Stimulated activated CD4-positive, alpha-beta T cell treated with anti-CD3 and anti-CD28 coated beads, Interleukin-1b, Interleukin-23, amount 100 ng/mL, for 1 hour (primary cell): ENCODE measurements at places on chromosomes 12 and 14.

DNA sequence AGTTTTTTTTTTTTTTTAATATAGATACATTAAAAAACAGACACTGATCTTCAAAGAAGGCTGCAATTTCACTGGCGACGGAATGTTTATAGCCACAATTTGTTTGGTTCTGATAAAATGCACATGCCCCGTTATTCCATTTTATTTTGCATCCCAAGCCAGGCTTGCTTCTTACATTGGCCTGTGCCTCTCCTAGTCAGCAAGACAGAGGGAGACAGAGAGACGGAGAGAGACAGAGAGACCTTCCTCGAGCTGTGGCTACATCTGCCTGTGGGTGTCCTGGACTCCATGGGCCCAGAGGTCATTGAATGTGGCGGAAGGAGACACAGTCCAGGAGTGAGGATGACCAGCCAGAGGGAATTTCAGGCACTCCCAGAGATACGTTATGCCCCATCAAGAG lies 926.6 kb downstream of the VRK1 start:
- DNase-seq: no peak

GRCh38 chr14:28785096-28785952 lies 18.7 kb downstream of the FOXG1 start:
- no peak for DNase-seq

- no peak for DNase-seq
Measured at GRCh38 chr14:85580536-85581140, 50.7 kb downstream of the FLRT2 start.

- no peak for DNase-seq
Measured at GRCh38 chr14:59199205-59199604, 10.7 kb downstream of the DAAM1 start.

- DNase-seq: no peak
Measured at GRCh38 chr12:57215668-57216013, 953 bp upstream of the NXPH4 start.

GRCh38 chr14:79552778-79553177 lies 658.5 kb downstream of the DIO2 start:
- no peak for DNase-seq

- DNase-seq: no peak
Measured at GRCh38 chr12:58416236-58416635, 474.9 kb downstream of the ATP23 start.

GRCh38 chr12:19244312-19244711 lies 114.8 kb downstream of the PLEKHA5 start:
- DNase-seq: no peak

- DNase-seq: no peak
Measured at GRCh38 chr14:104367866-104368750, 211.5 kb upstream of the C14orf180 start.

DNA sequence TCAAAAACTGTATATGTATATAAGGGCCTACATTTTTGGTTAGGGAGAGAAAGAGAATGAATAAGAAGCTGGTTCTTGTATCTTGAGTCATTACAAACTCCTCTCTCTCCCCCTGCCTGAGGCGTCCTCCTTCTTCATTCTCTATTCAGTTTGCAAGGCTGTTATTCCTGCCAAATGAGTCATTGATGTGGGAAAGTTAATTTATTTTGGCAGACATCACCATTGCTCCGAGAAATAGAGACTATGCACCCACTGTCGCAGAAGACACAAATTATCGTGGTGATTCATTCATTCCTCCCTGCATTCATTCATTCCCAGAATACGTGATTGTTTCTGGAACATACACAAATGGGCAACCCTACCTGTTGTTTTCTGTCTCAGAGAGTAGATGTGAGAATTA lies 112.5 kb upstream of the MED13L start:
- DNase-seq: no peak

DNA sequence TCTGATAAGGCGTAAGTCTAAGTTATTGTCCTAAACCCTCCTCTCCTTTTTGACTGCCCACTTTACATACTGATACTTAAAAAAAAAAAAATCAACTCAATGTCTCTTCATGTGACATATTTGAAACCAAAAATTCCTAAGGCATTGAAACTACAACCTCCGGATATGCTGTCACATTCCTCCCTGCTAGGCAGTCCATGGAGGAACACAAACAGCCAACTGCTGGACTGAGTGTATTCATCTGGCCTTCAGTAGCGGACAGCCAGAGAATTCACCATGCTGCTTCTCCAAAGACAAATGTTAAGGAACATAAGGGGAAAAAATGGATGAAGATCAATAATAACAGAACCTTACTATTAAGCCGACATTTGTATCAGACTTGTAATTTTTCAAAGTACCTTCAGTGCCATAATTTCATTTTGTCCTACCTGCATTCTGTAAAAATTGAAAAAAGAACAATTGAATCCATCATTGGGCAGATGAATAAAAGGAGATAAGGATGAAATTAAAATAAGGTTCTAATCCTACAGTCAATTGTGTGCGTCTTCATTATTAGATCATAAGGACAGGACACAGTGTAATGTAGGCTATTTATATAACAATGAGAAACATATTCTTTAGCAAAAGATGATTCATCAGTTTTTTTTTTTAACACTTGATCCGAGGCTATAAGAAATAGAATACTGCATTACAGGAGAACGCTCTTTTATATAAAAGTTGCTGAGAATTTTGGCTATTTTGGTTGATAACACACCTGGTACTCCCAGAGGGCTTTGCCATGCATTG lies 12.2 kb downstream of the RERG start:
- DNase-seq: no peak

DNA sequence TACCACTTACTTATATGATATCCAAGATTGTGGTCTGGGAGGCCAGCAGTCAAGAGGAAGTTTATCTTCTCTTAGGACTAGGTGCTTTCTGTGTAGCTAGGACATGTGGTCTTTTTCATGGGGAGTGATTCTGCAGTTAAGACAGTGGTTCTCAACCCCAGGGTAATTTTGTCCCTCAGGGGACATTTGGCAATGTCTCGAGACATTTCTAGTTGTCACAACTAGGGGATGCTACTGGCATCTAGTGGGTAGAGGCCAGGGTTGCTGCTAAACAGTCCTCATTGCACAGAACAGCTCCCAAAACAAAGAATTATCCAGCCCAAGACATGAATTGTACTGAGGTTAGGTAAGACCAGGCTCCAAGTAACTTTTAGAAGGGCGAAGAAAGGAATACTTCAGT lies 20.0 kb downstream of the AMDHD1 start:
- DNase-seq: no peak

- no peak for DNase-seq
Measured at GRCh38 chr14:105280525-105280924, 20.3 kb downstream of the BRF1 start.

DNA sequence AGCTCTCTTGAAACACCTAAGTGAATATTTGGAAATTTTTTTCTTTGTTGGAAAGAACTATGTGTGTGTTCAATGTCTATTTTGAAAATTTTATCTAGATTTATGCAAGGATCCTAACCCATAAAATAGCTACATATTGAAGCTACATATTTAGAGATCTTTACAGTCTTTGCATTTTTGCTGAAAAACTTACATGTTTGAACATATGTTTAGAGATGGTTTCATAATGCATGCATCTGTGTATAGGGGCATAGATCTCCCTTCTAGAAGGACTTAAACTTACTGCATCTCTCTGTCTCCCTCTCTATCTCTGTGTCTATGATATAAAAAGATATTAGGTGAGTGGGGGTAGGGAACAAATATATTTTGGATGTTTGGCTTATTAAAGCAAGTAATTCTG lies 8.2 kb upstream of the HOXC4 start:
- DNase-seq: no peak

DNA sequence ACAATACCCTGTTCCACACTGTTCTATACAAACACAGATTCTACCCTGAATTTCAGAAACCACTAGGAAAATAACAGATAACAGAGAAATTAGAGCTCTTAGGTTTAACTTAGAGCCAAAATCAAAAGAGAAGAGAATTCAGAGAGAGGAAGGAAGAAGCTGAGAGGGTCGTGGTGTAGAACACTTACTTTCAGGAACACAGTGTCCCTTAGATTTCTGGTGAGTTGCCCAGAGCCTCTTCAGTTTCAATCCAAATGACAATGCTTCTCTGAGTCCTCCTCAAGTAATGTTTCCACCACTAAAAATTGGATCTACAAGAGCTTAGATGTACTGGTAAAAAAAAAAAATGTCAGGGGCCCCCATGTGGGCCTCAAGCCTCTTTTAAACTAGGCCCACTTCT lies 2.6 kb downstream of the YAF2 start:
- no peak for DNase-seq

- no peak for DNase-seq
Measured at GRCh38 chr14:78633752-78634151, 463.6 kb downstream of the NRXN3 start.

- no peak for DNase-seq
Measured at GRCh38 chr12:128336204-128337070, 69.5 kb downstream of the TMEM132C start.

DNA sequence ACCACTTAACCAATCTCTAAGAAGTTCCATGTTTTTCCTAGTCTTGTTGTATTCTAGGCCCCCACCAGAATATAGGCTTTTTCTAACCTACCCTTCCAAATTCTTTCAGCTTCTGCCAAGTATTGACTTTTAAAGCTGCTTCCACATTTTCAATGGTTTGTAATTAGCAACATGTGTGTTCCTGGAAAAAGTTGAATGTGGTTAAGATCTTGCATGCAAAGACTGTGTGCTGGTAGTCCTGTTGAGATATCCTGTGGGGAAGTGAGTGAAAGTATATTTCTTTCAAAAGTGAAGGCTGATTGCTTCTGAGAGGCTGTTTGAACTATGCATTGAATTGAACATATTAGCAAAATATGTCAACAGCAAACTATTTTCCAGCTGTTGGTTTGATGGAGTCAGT lies 646 bp upstream of the OR6C4 start:
- DNase-seq: no peak

DNA sequence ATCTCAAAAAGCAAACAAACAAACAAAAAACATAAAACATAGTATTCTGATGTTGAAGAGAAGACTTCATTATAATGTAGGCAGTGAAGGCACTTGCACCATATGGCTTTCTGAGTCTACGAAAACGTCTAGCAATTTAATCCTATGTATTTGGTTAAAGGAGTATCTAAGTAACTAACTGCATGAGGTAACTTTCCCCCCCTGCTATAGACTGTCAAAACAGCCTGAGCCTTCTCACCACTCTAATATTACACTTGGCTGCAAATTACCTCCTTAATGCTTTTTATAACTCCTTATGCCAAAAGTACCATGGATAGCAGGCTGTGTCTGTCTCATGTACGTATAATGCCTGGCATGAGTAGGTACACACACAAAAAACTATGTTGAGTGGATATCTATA lies 607.6 kb upstream of the FLRT2 start:
- no peak for DNase-seq

DNA sequence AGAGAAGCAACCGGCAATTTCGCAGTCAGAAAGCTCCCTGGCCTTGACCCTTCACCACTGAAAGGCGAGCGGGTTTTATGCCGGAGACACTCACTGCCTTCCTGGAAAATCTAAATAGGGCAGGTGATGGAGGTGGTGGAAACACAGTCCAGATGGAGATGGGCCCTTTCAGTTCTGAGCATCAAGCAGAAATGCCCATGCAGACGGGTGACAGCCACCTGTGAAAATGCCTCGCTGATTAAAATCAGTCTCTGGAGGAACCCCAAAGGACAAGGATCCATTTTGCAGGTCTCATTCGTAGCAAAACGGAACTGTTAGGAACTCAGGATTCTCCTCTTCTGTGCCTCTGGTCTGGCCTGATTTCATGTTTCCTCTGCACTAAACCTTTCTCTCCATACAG lies 74.2 kb downstream of the FZD10 start:
- no peak for DNase-seq

DNA sequence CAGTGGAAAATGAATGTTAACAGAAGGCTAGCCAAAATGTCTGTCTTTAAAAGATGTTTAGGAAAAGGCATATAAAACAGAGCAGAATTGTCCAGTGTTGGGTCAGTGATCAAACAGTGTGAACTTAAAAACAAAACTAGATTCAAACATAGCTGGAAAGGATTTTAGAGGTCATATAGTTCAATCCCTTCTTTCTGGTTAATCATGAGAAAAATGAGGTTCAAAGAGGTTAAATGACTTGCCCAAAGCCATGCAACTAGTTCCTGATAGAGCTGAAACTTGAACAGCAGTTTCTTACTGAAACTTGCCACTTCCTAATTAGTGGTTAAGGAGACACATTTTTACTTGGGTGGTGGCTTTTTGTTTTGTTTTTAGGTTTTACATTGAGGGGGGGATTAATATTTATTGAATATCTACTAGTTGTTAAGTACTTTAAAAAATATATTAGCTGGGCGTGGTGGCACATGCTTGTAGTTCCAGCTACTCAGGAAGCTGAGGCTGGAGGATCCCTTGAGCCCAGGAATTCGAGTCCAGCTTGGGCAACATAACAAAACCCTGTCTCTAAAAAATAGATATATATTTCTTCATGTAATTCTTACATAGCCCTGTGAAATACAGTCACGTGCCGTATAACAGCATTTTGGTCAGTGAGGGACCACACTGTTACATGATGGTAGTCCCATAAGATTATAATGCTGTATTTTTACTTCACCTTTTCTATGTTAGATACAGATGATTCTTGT lies 20.4 kb downstream of the ACVR1B start:
- no peak for DNase-seq

DNA sequence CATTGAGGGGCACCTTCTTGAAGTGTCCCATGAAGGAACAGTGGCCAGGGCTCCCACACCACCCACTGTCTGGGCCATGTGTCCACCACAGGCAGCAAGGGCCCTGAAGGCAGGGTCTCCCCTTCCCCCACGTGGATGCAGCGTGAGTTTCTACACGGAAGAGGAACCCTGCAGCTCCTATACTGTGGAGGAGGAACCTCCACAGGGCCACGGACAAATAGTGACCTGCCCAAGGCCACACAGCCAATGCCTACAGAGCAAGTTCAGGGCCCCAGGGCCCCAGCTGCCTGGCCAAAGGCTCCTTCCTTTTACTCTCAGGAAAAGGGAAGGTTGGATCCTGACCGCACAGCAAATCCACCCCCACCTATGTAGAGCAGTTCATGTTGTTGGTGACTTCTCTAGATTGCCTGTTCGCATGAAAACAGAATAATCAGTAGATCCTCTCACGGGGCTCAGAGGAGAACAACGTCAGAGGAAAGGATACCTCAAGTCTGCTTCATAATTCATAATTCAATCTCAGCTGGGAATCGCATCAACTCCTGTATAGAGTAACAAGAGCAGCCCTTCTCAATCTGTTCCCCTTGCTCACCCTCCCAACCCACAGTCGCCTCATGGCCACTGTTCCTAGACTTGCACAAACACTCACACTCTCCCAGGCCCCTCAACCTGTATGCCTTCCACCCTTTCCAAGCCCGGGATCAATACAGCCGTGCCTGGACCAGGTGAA lies 11.1 kb upstream of the KRT73 start:
- no peak for DNase-seq

- DNase-seq: no peak
Measured at GRCh38 chr12:108542320-108542719, 18.7 kb downstream of the SART3 start.

- no peak for DNase-seq
Measured at GRCh38 chr14:65072256-65072655, 30.1 kb downstream of the MAX start.

DNA sequence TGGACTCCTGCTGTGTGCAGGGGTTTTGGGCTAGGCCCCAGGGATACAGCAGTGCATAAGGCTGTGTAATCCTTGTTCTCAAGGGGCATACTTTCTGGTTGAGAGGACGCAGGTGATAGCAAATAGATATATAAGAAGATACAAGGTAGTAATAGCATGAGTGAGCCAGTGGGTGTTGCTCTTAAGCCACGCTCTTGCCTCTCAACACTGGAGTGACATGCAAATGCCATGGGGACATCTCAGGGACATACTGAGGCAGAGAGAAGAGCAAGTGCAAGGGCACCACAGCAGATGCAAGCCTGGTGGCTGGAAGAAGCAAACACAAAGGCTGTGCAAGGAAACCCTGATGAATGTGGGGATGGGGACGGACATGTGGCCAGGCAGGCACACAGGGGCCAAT lies 223.3 kb downstream of the CHST11 start:
- no peak for DNase-seq
